ENCODE measurements at places on chromosomes 4 and X.

DNA sequence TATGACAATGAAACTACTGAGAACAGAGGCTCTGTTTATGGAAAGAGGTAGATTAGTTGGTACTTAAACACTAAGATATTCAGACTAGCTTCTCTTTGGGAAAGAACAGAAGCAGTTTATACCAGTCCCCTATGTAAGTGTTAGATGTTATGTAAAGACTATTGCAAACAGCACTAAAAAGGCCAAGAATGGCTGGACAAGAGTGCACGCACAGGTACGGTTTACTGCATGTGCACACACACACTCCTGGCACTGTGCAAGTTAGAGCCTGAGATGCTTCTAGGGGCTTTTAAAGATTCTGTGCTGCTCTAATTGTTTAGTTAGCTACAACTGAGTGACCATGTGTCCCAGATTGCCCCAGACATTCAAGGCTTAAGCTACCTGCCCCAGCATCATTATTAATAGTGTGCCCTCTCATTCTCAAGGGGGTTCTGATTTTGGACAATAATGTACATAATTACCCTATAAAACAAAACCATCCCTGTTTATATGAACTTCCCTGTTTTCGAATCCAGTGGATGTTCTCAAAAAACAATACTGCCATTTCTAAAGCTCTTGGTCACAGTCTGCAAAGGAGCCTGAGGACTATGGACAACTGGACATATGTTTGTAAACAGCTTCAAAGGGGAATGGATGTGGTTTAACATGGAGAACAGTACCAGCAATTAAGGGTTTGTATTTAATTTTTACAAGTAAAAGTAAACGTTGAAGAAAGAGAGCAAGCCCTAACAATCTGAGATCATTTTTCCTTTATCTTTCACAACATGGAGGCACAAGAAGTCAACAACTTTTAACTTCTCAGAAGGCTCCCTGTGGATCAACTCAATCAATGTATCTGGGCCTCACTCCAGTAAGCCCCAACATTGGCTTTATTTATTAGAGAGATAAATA is 2.0 kb downstream of the SETD7 start:
- DNase-seq: no peak

- no peak for DNase-seq
These were observed 88.5 kb upstream of the CBR4 start for GRCh38 chr4:169098532-169098931.

GRCh38 chrX:9071031-9071650 is 37.2 kb upstream of the FAM9B start:
- DNase-seq: no peak

GRCh38 chr4:11338956-11339782 is 89.5 kb downstream of the HS3ST1 start:
- no peak for DNase-seq

- DNase-seq: no peak
These were observed 758.1 kb downstream of the GRID2 start for GRCh38 chr4:93061826-93062225.

- DNase-seq: no peak
These were observed 92.1 kb downstream of the SCD5 start for GRCh38 chr4:82706349-82707000.

- no peak for DNase-seq
These were observed 3.0 kb downstream of the BMP15 start for GRCh38 chrX:50913520-50913919.

DNA sequence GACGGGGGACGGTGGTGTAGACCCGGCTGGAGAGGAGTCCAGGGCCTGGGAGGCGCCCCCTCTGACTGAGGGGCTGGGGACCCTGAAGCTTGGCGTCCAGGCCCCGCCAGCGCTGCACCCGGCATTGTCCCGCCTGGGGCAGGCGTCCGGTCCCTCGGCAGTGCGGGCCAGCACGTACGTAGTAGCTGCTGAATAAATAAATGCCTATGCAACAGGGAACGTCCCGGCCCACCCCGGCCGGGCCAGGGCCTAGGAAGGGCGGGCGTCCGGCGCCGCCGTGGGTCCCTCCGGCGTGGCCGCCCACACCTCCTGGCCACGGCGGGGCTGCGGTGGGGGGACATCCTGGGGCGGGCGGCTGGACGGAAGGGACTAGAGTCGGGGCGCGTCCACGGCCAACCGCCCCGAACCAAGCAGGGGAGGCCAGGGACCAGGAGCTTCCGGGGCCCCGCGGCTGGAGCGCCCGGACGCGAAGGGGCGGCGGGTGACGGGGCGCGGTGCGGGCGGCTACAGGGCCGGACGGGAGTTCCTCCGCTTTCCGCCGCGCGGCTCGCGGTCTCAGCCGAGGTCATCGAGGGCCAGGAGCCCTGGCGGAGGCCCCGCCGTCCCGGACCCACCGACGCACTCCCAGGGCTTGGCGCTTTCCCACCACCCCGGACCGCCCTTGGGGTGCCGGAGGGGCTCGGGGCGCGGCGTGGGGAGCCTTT is 886 bp upstream of the WWC2 start:
- peak; percentile 25 for DNase-seq

- DNase-seq: peak; percentile 35
These were observed 44.9 kb upstream of the PDLIM5 start for GRCh38 chr4:94406668-94407437.

GRCh38 chrX:40171513-40172400 is 74.0 kb upstream of the BCOR start:
- no peak for DNase-seq

GRCh38 chr4:38290914-38291313 is 330.7 kb downstream of the PTTG2 start:
- no peak for DNase-seq

GRCh38 chrX:132472397-132472796 is 16.4 kb downstream of the MBNL3 start:
- no peak for DNase-seq

- no peak for DNase-seq
These were observed 32.8 kb downstream of the TMEM144 start for GRCh38 chr4:158243071-158243470.

DNA sequence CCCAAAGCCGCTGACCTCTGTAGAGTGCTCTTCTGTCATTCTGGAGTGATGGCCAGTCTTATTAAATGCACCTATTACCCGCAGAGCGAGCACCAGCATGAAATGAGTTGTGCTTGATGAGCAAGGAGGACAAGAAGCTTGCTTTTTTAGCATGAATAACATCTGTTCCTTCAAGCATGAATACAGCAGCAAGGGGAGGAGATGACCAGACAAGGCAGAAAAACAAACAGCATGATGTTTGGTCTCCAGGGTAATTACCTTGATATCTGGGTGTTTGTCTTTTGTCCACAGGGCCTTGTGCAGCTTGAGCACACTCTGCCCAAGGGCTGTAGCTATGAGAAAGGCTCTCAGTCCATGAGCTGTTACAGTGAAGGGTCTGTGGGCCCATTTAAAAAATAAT is 324.8 kb upstream of the DDX53 start:
- DNase-seq: no peak

DNA sequence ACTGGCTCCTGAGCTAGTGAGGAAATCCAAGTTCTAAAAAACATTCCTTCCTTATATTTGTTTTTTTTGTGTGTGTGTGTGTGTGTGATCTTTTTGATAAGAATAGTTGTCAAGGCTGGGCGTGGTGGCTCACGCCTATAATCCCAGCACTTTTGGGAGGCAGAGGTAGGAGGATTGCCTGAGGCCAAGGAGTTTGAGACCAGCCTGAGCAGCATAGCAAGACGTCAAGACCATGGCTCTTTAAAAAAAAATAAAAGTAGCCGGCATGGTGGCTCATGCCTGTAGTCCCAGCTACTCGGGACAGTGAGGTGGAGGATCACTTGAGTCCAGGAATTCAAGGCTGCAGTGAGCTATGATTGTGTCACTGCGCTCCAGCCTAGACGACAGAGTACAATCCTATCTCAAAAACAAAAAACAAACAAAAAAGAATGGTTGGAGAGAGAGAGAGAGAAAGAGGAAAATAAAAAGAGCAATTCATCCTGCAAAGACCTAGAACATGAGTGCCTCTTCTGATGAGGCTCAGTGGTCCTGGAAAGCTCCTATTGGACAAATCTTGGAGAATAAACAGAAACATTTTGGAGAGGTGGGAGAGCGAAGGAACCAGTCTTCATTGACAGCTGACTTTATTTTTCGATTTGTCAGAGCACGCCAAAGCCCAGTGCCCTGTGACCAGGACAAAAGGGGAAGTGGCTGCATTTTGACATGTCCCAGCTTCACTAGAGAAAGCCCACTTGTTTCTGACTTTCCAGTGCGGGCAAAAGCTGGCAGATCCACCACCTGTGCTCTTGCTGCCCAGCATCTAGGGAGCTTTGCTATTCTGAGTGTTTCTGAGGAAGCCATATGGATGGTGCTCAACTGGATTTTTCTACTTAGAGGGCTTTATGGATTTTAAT is 244.7 kb downstream of the PALLD start:
- no peak for DNase-seq

DNA sequence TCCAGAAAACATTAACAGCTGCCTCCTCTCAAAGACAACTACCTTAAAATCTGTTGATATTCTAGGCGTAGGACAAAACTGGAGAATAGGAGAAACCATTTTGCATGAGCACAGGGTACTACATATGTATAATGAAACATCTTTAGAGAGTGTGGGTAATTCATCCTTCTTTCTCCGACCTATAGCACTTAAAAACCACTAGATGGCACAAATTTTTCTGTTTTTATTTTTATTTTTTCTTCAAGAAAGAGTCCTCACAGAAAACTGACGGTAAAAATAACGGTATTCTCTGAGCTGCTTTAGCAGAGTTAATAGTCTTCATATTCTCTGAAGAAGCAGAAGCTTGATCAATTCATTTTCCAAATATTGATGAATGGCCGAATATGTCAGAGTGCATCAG is 14.6 kb downstream of the SMIM31 start:
- no peak for DNase-seq

DNA sequence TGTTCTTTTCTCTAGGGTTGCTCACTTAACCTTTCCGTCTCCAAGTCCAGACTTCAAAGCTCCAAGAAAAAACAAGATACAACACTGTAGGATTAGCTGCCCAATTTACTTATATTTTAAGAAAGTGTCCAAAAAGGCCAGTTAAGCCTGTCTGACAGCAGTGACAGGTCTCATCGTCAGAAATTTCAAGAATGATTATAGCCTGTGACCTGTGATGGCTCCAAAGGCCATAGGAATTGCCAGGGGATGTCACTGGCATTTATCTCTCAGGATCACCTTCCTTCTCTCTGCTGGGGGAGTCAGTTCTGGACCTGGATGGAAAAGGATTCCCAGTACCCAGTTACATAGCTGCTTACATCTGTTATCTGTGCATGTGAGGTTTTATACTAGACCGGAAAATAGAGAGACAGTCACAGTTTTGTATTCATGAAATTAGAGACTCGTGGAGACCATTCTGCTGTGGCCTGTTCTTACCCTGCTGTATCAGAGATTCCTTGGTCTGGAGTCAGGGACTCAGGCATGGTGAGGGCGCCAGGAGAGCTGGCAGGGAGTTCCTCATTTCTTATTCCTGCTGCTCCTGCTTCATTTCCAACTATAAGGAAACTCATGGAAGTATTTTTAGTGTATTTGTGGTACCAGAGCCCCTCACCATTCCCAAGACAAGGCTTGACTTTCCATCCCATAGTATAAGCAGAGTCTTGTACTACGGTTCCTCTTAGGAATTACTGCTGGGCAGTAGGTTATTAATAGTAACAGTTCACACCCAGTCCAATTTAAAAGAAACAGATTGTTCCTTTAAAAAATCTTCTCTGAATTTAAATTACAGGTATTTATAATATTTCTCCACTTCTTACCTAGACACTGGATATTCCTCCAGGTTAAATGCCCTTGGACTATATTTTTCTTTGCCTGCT is 220.8 kb downstream of the SHROOM3 start:
- no peak for DNase-seq

DNA sequence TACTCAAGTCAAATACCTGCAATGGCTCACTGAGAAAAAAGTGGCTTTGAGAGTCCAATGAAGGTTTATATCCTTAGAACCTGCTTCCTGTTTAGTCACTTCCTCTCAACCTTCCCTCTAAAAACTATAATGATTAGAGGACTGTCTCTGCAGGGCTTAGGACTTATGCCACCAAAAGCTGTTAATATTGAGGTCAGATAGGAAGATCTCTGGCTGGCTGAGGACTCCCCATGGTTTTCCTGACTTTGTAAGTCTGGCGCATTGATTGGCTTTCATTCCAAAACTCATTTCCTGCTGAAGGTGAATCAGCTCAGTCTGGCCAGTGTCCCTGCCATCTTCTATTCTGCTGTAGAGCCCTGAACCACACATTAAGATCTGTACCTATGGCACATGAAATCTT is 140.9 kb upstream of the ANK2 start:
- no peak for DNase-seq

DNA sequence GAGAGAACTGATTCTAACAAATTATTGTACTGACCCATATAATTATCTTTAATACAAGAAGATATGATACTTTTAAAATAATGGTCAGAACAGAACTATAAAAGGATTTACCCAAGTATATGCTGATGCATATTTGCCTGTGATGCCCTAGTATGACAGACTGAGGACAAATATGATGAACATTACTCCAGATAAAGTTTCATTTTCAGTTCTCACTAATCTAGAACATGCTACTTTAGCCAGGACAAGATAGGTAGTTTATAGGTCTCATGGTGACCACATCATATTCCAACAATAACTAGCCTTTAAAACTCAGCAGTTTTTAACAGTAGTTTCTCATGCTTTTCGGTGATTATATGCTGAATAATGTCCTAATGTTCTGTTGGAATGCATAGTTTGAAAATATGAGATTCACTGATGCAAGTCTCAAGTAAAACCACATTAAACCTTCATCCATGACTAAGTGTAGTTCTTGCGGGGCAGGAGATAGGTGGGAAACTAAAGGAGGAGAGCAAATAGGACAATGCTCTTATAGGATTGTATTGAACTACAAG is 295.2 kb upstream of the AGA start:
- no peak for DNase-seq

DNA sequence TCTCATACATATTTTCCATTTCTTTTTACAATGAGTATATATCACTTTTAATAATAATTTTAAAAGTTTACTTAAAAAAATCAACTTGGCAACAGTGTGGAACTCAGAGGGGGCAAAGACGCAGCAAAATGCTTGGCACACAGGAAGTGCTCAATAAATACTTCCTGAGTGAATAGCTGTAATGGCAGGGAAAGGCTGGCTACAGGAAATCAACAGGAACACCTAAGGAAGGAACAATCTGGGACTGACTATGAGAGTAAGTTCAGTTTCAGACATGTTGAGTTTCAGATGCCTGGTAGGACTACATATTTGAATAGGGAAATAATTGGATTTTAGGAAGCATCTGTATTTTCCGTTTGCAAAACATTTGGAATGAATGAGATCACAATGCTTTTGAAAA is 137.6 kb downstream of the SCLT1 start:
- no peak for DNase-seq

DNA sequence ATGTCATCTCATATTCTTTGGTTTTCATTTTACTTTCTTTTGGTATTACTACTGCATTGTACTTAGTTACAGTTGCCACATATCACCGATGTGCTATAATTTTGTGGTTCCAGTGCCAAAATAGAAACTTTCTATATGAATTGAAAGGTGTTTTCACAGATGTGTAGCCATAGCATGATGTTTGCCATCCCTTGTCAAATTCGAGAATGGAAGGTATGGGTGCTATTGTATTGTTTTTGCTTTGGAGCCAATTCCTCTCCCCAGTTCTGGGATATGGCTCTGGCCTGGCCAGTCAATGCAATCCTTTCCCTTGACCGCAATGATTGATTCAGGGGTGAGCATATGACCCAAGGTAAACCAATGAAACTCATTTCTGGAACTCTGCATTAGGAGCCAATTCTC is 86.2 kb upstream of the RPS6KA3 start:
- no peak for DNase-seq

- DNase-seq: no peak
These were observed 29.6 kb upstream of the ERVMER34-1 start for GRCh38 chr4:52780617-52781354.
